ENCODE measurements at places on chromosomes 5 and 9. TPM values are rescaled to one million over a fixed set of nuclear protein-coding genes. Genes with fewer than 3 reads are reported as not detected.

DNA sequence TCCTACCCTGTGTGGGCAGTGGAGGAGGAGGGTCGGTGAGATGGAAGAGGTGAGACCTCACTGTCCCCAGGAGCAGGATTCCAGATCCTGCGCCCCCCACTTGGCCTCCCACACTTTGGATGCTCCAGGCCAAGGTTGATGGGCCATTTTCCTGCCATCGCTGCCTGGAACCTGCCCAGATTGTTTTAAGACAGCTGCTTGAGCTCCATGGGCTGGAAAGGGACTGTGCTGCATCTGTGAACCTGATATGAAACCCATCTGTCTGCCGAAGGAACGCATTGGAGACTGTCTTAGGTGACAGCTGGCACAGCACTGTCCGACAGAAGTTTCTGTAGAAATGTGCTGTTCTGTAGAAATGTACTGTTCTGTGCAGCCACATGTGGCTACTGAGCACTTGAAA, 72.7 kb upstream of the SLC25A48 start:
- DNase-seq = no peak

- no peak for DNase-seq
These were observed 323.9 kb downstream of the TMEM161B start for GRCh38 chr5:87944553-87945285.

GRCh38 chr5:105828821-105829220, 1841.9 kb downstream of the EFNA5 start:
- DNase-seq = no peak

- DNase-seq = peak; percentile 52
These were observed 12.4 kb downstream of the DNAJB5 start for GRCh38 chr9:35001803-35002502.

LOX gene
- total RNA-seq = 193 TPM

ANXA2R gene
- 3.4 TPM for total RNA-seq

FBXL7 gene
- 12.6 TPM for total RNA-seq

GRCh38 chr9:90061187-90061586, 456.4 kb downstream of the GADD45G start:
- no peak for DNase-seq

DNA sequence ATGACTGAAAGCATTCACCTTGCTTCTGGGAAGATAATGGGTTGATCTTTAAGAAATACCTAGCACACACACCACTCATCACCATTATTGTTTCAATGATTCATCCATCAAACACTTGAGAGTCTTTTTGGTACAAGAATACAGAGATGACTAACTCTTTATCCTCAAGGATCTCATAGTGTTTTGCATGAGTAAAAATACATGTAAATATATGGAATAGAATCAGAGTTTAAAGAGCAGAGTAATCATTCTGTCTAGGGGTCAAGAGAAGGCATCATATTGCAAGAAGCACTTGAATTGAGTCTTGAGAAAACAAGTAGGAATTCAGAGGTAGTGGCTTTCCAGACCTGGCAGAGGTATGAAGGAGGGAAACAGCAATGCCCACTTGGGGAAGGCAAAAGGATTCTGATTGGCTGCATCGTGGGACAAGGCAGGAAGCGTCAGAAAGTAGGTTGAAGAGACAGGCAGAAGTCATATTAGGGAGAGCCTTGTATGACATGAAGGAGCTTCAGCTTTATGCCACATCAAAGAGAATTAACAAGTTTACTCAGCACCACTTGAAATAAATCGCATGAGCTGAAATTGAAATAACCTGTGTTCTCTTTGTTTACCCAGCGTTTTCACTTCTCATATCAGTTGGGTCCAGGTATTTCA, 542.5 kb downstream of the TLE1 start:
- DNase-seq = no peak

- DNase-seq = no peak
These were observed 28.1 kb downstream of the SLC22A4 start for GRCh38 chr5:132322266-132322665.
